GM06990 (cell line): ENCODE measurements at places on chromosomes 7 and 10.

DNA sequence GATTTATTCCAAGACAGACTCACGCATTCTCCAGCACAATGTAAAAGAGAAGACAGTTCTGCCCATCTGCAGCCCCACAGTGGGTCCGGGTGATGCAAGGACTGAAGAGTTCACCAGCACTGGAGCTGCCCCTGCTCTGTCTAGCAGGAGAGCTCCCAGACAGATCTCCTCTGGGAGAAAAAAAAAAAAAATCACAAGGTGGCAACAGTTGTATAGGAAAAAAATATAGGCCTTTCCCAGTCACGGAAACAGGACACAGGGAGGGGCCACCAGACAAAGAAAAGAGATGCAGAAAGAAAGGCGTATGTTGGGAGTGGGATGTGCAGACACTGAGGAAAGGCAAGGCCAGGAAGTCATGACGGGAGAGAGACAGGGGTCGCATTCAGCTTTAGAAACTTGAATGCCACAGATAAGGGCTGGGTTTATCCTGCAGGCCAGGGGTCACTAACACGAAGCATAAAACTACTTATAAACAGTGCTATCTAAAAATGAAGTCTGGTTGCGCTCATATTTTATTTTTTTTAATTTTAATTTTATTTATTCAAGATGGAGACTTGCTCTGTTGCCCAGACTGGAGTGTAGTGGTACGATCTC lies 54.1 kb downstream of the FAM171A1 start:
- DNase-seq: no peak

- DNase-seq: no peak
Measured at GRCh38 chr7:126535176-126535575, 717.6 kb downstream of the GRM8 start.

DNA sequence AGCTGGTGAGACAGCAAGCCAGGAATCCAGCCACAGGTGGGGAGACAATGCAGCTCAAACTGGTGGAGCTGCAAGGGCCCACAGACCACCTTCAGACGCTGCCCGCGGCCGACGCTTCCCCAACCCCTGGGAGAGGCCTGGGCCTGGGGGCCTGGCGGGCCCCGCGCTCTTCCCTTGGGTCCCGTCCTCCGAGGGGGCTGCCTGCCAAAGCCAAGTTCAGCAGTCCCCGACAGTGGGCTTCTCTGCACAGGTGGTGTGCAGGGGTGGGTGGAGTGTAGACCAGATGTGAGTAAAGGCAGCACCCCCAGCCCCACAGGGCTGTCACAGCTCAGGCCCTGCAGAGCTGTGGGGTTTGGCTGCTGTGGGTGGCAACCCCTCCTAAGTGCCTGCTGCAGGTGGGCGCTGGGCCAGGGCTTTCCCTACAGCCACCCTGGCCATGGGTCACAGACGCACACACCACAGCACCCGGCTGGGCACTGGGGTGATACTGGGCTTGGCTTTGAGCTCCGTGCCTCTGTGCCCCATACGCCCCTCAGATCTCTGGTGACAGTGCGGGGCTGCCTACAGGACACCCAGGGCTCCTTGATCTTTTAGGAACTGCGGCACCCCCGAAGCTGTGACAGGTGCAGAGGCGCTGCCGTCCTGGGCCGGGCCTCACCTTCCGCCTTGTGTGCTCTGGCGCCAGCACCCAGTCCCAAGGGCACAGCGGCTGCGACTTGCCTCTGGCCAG lies 20.5 kb downstream of the BNIP3 start:
- DNase-seq: no peak

DNA sequence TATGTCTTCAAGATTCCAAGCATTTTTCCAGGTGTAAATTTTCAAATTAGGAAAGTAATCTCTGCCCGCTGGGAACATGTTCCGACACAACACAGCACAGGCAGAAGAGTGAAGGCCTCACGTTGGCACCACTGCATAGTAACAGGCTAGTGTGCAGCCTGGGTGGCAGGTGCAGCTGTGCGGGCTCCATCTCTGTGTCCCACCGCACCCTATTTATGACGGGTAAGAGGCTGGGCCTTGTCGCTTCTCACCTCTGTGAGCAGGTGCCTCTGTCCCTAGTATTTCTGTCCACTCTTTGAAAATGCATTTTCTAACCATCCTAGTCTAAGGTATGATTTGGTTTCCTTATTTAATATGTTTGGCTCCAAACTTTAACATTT lies 24.1 kb downstream of the VIPR2 start:
- DNase-seq: no peak

- no peak for DNase-seq
Measured at GRCh38 chr7:7519056-7519455, 16.6 kb downstream of the COL28A1 start.

DNA sequence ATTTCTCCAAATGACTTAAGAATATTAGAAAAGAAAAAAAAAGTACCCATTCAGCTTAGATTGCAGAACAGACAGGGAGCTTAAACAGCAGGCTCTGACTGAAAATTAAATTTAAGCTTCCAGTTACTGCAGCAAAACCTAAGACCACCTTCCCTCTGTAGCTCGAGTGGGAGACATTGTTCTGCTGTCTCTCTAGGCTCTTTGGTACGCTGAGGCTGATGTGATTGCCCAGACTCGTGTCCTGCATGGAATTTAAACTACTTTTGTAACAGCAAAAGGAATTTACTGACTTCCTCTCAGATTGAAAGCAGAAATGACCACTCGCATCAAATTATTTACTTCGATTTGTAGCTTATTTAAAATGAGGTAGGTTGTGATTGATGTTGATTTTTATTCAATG lies 124.6 kb downstream of the LRRTM3 start:
- no peak for DNase-seq

- no peak for DNase-seq
Measured at GRCh38 chr7:98514211-98515031, 102.7 kb upstream of the NPTX2 start.
